GM12891 (cell line): ENCODE measurements at places on chromosomes 2 and 18.

DNA sequence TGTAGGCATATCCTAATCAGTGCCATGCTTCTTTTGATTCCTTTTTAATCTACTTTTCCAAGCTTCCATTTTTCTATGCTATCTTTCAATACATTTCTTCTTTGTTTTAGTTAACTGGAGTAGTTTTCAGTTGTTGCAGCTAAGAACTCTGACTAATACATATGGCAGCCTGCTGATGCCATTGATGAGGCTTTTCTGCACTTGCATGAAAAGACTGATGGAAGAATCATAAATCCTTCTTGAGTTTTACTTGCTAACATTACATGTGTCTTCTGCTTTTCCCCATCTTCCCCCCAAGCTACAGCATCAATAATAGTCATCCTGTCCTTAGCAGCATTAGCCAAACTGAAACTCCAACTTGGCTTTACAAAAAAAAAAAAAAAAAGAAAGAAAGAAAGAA lies 203.3 kb downstream of the LRP1B start:
- DNase-seq, result no peak

DNA sequence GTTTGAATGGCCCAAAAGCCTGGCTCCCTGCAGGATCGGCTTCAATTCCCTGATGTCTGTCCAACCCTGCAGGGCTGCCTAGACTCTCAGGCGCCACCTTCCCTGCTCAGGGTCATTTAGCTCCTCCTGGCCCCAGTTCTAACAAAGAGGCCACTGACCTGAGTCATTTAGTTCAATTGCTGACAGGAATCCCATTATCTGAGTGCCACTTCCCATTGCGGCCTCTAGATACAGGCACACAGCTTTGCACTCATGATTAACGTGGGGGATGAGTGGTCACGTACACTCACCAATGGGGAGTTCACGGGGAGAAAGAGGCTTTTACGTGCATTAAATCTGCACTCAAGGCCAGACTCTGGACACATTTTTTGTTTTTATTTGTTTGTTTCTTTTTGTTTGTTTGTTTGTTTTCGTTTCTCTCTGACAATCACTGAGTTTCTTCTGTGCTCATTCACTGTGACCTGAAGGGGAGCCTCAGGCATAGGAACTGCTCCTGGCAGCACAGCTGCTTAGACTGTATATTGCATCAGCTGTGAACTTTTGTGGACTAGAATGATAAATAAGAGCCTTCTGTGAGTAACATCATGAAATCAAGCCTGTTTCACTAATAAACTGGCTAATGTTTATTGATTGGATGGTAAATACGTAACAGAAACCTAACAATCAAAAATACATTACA lies 118.9 kb upstream of the CTNNA2 start:
- no peak for DNase-seq

DNA sequence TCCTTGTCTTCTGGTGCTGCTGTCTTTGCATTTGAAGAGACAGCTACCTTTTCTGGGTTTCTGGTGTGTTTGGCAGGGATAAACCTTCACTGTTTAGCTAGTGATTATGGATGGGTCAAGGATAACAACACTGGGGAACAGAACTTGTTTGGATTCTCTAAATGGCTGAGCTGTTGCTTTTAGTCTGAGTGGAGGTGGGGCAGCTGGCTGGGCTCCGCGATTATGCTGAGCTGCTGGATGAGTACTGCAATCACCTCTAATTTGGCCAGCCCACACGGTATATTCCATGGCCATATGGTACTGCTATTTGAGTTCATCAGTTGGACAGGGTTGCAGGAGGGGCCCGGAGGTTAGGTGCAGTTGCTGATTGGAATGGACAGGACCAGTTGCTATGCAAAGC lies 361.6 kb upstream of the TFPI start:
- DNase-seq, result no peak

DNA sequence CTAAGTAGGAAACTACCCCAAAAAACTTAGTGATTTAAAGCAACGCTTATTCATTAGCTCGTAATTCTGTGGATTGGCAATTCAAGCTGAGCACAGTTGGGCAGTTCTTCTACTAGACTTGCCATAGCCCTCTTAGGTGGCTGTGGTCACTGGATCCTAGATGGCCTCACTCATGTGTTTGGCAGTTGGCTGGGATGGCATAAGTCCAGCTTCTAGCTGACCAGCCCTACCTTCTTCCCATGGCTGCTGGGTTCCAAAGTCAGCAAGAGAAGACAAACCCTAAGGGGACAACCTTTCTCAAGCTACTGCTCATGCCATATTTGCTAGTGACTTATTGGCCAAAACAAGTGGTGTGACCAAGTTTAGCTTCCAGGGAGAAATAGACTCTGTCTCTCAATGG lies 95.3 kb downstream of the COPS8 start:
- no peak for DNase-seq

DNA sequence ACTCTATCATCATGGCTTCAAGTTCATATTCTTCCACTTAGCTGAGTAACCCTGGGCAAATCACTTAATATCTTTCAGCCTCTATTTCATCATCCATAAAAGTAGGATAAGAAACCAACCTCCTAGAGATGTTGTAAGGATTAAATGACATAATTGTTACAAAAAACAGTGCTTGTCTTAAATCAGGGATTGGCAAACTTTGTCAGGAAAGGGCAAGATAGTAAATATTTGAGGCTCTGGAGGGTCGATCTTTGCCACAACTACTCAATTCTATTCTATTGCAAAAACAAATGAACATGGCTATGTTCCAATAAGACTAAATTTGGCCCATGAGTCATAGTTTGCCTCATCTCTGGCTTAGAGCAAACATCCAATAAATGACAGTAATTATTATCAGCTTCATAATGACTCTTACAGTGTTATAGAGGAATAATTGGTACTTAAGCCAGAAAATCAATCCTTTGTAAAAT lies 184.7 kb downstream of the SATB2 start:
- DNase-seq, result no peak

DNA sequence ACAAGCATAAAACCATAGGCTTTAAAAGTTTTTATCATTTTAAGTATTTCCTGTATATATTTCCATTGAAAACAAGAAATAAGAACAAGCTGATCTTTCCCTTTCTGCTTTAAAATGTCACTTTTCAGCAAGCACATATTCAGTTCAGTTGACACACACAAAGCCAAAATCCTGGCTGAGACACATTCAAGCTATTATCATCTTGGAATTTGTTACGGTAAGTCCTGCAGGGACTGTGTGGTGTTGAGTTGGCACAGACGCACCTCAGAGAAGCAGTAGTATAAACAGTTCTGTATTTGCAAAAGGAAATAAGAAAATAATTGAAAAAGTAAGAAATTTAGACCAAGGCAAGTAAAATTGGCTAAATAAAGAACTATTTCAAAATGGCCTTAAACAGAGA lies 10.4 kb upstream of the DAW1 start:
- DNase-seq, result no peak

DNA sequence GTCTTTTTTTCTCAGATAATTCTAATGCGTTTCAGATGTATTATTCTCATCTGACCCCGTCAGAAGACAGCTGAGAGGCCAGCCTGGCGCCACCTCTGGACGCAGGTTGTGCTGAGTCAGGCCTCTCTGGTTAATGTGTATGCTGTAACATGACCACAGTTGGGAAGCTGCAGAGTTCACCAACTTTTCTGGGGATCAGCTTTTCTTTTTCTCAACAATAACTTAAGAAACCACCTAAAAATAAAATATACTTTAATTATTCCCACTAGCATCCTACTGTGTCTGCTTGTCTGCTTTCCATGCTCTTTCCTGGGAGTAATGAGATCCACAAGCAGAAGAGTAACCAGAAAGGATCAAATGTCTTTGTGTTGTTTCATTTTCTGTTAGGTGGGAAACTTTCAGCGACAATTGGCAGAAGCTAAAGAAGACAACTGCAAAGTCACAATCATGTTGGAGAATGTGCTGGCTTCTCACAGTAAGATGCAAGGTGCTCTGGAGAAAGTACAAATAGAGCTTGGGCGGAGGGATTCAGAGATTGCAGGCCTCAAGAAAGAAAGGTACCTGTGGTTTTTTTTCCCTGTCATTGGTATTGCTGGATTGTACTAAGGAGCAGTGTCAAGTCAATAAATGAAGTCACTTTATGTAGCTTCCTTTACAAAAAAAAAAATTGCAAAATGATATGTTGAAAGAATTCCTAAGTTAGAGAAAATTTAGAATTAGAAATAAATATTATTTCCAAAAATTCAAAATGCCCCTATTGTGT lies 79.8 kb downstream of the CCDC150 start:
- DNase-seq, result no peak

DNA sequence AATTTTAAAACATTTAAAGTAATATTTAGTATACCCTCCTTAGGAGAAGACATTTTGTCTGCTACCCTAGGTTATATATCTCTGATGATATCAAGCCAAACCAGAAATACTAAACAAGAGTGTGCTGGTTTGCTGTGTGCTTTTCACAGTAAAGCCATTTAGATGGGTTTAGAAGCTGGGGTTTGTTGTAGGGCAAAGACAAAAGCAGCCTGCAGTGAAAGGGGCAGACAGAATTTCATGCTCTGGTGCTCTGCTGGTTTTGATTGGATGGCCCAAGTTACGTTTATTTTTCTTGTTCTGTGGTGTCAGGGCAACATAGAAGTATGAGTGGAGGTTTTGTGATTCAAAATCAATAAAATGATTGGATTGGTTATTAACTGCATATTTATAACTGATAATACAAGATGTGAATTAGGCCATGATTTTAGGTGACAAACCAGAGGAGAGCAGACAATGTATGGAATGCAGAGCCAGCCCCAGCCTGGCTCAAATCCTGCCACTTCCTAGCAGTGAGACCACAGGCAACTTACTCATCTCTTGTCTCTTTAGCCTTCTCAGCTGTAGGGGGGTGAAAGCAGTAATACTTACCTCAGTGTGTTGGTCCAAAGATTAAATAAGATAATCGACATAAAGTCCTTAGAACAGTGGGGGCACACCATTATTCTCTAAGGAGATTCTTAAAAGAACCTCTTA lies 30.9 kb upstream of the IER3IP1 start:
- no peak for DNase-seq

DNA sequence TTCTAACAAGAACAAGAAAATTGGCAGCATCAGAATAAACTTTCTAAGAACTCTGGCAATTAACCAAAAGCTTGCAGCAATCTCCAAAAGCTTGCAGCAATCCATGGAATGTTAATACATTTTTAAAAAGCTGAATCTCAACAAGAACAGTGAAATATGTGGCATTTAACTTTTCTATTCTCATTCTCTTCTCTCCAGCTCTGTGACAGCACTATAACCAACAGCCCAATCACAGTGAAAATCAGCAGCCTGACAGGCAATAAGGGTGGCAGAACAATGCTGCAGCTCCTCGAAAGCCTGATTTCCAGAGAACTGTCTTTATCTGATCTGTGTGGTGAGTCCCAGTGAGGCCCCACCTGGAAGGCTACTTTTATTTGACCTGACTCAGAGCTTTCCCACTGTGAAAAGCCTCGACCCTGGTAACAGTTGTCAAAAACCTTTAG lies 60.0 kb downstream of the TMEM131 start:
- no peak for DNase-seq

DNA sequence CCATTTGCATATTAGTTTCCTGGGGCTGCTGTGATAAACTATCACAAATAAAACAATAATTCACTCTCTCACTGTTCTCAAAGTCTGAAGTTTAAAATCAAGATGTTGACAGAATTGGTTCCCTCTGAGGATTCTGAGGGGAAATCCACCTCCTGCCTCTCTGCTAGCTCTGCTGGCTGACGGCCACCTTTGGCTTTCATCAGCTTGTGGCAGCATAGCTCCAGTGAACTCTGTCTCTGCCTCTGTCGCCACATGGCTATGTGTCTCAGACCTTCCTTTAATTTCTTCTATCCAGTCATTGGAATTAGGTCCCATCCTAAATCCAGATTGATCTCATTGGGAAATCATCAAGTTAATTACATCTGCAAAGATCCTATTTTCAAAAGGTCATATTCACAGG lies 38.9 kb upstream of the TRIM43 start:
- no peak for DNase-seq

DNA sequence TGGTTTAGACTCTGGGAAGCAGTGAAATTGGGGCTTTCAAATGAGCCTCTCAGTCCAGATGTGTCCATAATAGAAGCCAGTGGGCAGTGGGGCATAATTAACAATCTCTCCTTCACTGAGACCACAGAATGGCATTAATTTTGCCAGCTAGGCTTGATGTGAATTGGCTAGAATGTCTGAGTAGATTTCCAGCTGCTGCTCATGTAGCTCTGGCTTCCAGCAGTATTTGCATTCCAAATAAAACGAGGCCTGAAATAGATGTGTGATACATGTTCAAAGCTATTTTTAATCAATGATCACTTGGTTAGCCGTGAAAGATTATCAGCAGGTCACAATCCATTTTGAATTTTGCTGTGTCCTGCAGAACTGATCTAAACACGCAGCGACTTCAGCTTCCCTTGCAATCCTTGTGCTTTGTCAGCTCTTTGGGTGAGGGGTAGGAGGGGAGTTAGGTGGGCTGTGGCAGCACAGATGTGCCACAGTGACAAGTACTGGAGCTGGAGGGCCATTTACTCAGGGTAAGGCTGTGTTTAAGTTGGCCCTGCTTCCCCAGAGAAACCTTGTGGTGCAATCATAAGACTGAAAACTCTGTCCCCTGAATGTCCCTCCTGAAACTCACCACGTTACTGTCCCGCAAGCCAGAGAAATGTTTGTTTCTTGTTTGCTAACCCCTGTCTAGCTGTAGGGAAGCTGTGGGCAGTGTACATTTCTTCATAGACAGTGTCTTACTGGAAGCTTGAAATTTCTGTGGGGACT lies 56.9 kb upstream of the TMEM178A start:
- DNase-seq, result no peak
